ENCODE measurements at places on chromosomes 4 and X. TPM values are rescaled to one million over a fixed set of nuclear protein-coding genes. Genes with fewer than 3 reads are reported as not detected.

The EGF gene
- not detected for total RNA-seq

DNA sequence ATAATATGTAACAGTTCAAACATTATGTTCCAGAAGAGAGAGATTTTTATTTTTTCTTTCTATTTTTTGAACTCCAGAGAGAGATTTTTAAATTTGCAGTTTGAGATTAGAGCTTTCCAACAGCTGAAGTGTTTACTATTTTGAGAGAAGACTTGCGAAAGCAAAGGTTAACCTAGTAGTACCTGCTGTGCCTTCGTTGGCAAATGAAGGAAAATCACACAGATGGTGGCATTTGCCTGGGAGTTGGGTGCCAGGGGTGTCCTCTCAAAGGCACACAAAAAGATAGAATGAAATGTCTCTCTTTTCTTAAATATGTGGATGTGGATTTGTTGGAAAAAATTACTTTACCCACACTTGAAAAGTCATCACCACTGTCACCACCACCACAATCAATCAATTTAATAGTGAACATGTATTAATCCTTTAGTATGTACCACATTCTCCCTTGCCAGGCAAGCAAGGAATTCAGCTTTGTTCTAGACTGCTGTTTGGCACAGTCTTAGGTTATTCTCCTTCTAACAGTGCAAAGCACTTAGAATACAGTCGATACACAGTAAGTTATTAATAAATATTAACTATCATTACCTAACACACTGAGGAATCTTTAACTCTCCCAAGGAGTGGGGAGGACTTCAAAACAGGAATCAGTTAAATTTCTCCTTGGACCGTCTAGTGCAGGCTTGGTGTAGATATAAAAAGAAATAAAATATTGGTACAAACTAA lies 838.2 kb upstream of the FTHL17 start:
- no peak for DNase-seq

DNA sequence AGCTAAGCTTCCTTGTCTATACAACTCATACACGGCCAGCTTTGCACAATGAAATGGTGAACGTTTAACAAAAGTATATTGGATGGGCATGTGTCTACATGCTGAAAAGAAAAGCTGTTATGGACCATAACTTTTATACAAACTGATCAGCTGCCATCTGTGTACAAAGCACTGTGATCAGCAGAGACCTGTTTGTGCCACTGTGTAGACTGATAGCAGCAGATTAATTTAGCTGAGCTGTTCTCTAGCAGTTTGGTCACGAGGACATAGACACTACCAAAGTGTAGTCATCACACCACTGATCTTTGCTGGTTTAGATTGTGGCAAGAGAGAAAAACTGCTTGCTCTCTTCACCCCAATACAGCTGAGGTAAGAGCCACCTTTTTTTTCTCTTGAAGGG lies 124.5 kb downstream of the RAPGEF2 start:
- no peak for DNase-seq

The SH3BP2 gene
- total RNA-seq: 68.8 TPM

All from CD8-positive, alpha-beta memory T cell (primary cell).